Activated CD8-positive, alpha-beta memory T cell treated with anti-CD3 and anti-CD28 coated beads for 48 hours (primary cell): ENCODE measurements at places on chromosomes 1 and 21.

- no peak for DNase-seq
Measured at GRCh38 chr1:105483436-105483835, 1573.0 kb upstream of the PRMT6 start.

DNA sequence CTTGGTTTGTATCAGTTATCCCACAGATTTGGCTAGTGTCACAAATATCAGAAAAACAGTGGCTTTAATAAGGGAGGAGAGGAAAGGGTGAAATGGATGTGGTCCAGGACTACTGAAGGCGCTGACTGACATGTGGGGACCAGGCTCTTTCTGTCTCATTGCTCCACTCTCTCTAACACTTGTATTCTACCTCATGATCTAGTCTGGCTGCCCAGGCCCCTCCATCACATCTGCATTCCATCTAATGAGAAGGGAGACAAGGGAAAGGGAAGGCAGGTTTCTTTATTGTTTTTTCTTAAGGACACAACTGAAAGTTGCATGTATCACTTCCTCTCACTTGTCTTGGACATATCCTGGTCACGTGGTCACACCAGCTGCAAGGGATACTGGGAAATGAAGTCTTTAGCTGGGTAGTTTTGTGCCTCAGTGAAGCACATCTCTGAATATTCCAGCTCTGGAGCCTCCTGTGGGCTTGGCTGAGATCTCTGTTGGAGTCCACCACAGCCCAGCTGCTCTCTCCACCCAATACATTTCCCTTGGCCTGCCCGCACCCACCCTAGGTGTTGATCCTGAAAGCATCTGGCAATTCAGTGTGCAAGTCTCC lies 42.0 kb upstream of the PADI2 start:
- DNase-seq = no peak

- DNase-seq = no peak
Measured at GRCh38 chr1:192527111-192527795, 48.3 kb upstream of the RGS1 start.

GRCh38 chr21:15197696-15198095 lies 132.9 kb upstream of the NRIP1 start:
- no peak for DNase-seq

GRCh38 chr1:27560268-27561123 lies 43.4 kb downstream of the AHDC1 start:
- DNase-seq = no peak

GRCh38 chr1:202968895-202969295 lies 1.8 kb upstream of the CYB5R1 start:
- no peak for DNase-seq

GRCh38 chr21:35198982-35199732 lies 150.1 kb upstream of the RUNX1 start:
- no peak for DNase-seq

- no peak for DNase-seq
Measured at GRCh38 chr1:31221072-31221471, 18.6 kb downstream of the NKAIN1 start.

DNA sequence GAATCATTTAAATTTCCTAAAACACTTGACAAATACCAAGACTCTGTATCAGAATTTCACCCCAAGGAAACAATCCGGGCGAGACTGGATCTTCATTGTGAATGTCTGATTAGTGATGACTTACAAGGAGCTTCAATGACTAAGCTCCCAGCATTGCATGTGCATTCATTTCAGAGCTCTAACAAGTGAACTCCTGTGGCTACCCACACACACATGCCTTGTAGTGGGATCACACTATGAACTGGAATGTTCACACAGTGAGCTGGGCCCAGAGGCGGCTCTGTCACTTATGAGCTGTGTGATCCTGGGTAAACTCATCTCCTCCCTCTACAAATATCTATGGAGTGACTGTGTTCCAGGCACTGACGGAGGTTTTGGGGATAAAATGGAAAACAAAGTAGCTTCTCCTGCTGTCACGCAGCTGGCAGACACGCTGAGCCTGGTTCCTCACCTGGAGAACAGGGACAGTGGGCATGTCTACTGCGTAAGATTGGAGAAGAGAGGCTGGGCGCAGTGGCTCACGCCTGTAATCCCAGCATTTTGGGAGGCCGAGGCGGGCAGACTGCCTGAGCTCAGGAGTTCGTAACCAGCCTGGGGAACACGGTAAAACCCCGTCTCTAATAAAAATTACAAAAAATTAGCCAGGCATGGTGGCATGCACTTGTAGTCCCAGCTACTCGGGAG lies 56.9 kb downstream of the CLSTN1 start:
- DNase-seq = no peak

- no peak for DNase-seq
Measured at GRCh38 chr21:14542638-14543037, 3.5 kb downstream of the SAMSN1 start.

- DNase-seq = peak; percentile 3
Measured at GRCh38 chr1:64505232-64505943, 35.5 kb downstream of the CACHD1 start.

- DNase-seq = no peak
Measured at GRCh38 chr1:248343451-248343850, 5.1 kb upstream of the OR14C36 start.

DNA sequence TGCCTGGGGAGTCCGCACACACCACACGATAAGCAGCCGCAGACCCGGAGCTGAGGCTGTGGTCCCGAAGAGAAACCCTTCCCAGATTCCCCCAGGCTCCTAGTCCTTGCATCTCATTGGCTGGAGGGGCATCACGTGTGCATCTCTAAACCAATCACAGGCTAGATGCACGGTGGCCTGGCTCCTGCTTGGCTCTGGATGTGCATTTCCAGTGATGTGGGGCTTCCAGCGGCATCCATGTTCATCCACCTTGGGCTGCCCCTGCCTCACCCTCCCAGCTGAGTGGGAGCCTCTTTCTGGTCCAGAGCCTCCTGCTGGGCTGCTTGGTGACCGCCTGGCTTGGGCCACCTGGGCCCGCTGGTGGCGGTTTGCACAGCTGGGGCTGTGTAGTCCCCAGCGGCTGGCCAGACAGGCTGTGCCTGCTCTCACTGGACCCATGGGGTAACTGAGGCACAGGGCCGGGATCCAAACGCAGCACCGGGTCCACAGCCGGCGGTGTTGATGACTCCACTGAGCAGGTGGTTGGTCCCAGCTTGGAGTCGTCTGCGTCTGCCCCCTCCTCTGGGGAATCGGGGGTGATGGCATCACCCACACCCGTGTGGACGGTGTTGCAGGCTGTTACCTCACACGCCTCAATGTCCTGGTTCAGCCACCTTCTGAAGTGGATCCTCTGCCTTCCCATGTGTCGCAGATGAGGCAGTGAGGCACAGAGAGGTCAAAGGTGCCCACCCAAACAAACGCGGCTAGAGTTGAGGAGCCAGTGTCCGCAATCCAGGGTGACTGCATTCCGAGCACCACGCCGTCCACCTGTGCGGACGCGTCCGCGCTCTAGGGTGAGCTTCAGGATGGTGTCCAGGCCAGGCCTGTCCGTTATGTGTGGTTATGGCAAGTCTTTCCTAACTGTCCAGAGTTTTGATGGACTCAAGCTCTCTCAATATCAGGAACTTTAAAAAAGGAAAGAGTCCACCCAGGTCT lies 41.3 kb downstream of the COL6A1 start:
- no peak for DNase-seq

- no peak for DNase-seq
Measured at GRCh38 chr1:114150016-114150415, 3.7 kb downstream of the SYT6 start.

- DNase-seq = no peak
Measured at GRCh38 chr1:22680726-22681125, 27.7 kb downstream of the C1QB start.

DNA sequence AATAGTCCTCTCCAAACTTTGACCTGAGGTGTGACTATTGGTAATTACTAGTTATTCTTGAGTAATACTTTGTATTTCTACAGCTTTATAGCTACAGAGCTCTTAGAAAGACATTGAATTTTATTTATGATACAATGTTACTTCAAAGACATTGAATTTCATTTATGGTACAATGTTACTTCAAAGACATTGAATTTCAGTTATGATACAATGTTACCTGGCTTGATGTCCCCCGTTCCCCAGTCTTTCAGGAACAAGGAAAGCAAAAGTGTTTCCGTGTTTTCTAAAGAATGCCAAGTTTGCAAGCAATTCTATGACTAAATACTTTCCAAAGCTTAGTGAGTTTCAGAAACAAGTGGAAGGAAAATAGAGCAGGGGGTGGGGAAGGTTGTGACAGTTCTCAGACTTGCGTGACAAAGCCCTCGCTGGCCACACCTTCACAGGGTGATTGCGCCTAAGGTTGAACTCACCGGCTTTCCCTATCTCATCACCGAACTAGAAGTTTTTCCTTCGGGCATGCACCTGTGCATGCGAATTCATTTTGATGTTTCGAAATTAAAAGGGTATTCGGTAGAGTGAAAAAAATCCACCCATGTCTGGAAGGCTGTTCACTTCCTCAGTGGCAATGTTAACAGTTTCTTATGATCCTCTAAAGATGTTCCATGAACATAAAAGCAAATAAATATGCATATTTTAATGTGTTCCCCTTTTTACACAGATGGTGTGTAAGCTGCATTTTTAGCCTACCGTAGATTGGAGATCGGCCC lies 909 bp upstream of the PAXBP1 start:
- DNase-seq = peak; percentile 19

- no peak for DNase-seq
Measured at GRCh38 chr1:85578321-85579295, 2.0 kb upstream of the CCN1 start.

DNA sequence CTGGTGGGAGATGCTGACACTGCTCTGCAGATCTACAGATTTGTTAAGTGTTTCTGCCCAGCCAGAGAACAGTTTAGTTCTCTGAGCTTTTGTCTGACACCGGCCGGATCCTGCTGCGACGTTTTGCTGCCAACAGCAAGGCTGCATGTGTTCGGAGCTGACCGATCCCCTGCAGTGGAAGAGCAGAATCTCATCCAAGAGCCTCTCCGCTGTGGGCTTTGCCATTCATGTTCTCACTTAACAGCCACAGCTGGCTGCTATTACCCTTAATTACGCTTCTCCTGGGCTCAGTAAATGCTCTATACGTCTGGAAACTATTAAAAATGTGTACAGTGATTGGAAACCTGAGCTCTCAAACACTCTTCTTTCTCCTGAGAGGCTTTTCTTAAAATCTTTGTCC lies 105.3 kb downstream of the BCAR3 start:
- no peak for DNase-seq

- no peak for DNase-seq
Measured at GRCh38 chr1:84884671-84885389, 8.2 kb downstream of the LPAR3 start.

- DNase-seq = no peak
Measured at GRCh38 chr1:109369167-109369746, 28.5 kb downstream of the SORT1 start.

GRCh38 chr21:28872218-28872617 lies 120.5 kb downstream of the LTN1 start:
- no peak for DNase-seq

GRCh38 chr1:93171549-93172034 lies 8.6 kb downstream of the TMED5 start:
- DNase-seq = no peak

GRCh38 chr1:205229916-205230700 lies 2.4 kb downstream of the TMCC2 start:
- DNase-seq = no peak

- no peak for DNase-seq
Measured at GRCh38 chr1:40384887-40385286, 11.4 kb downstream of the SMAP2 start.

- no peak for DNase-seq
Measured at GRCh38 chr1:201536558-201536957, 2.4 kb upstream of the NAV1 start.

DNA sequence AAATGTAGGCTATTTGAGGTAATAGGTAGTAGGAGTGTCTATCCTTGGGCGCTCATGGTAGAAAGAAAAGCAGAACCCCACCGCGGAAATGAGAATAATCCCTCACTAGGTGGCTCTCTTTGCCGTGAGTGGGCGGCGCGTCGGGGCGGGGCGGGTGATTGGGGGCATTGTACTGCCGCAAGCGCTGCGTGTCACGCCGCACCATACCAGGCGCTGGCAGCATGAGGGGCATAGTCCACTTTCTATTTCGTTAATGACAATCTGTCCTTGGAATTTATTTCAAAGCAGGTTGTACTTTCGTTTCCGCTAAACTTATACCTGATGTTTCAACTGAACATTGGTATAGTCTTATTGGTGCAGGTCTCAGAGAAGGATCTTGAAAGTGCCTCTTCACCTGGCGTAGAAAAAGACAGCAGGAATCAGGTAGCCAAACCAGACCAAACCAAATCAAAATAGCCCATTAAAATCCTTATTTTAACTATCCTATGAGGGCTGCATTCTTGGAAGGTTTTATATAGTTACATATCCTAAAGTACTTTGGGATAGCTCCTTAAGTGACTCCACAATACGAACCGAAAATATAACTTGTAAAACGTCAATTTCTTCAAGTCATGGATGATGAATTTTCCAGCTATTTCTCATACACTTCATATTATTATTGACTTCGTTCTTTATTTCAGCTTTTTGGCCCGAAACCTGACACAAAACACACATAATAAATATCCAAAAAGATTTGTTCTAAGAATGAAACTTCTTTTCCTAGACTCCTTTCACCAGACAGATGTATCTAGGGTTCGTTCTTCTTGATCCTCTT lies 1.9 kb upstream of the SMG7 start:
- peak; percentile 81 for DNase-seq

DNA sequence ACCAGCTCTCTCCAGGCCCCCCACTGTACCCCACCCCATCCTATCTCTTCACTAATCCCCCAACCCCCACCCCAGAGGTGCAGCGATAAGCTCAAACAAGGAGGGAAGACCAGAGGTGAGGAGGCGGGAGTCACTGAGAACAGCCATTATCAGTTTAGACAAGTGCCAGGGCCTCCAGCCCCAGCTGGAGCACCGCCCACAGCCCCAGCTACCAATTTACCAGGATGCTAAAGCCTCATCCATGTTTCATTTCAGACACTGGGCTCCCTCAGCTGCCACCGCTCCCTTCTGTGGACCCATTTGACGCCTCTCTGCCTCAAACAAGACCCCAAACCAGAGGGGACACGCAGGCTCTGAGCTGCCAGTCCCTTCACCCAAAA lies 80.6 kb downstream of the DISP3 start:
- DNase-seq = no peak

GRCh38 chr1:111271464-111271801 lies 19.2 kb upstream of the CHIA start:
- no peak for DNase-seq

DNA sequence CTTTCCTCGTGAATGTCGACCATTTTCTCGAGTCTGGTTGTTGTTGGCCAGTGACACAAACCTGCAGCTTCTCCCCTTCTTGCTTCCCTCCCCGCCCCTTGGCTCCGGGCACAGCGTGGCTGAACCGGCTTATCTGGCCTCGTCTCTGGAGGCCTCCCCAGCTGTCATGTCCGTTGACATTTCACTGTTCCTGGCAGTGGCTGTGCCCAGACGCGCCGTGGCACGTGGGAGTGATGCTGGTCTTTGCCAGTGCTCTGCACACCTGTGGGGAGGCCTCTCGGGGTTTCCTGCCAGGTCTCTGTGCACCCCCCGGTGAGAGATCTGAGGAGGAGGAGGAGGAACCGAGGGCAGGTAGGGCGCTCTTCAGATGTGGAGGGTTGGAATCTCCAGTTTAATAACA lies 23.7 kb downstream of the SKI start:
- no peak for DNase-seq

GRCh38 chr21:26136671-26137070 lies 33.9 kb downstream of the APP start:
- DNase-seq = no peak
